ENCODE measurements at places on chromosomes 1 and 21.
A peak's percentile ranks its signal among the peaks of the same experiment; 100 is the strongest.

GRCh38 chr1:158471920-158472319 is at the start of gene OR10R2:
Gene OR10R2 (plus strand): TSS chr1:158472220. CDS start chr1:158472326, 106 bp downstream.
- no peak for DNase-seq

GRCh38 chr1:44605914-44606615 is 68.2 kb downstream of the TMEM53 start:
- DNase-seq: no peak

DNA sequence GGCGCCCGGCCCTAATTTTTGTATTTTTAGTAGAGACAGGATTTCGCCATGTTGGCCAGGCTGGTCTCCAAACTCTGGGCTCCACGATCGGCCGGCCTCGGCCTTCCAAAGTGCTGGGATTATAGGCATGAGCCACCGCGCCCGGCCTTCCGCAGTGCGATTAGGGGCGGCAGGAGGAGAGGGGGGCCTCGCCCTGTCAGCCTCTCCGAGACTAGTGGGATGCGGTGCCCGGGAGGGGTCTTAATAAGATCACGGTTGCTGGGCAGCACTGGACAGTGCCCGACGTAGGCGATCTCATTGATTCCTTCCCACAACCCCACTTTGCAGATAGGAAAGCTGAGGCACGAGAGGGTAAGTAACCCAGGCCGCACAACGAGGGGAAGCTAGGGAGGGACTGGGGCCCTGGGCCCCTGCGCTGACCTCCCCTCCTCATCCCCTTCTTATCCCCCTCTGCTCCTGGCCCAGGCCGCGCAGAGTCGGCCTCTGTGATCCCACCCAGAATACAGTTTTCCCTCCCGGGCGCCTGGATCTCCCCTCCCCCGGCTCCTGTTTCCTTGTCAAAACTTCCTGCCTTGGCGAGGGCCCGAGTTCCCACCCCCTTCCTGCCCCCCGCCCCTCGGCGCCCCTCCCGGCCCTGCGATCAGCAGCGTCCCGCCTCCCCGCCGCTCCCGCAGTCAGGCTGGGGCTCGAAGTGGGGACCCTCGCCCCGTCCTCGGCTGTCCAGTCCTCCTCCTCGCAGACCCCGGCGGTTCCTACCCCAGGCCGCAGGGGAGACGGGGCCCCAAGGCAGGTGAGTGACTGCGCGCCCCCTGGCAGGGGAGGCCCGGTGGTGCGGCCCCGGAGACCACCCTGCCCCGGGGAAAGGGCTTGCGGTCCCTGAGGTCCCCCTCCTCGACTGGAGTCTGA is at the start of gene PEAR1:
PEAR1 (plus strand) TSS at position 671 of the 906 bp plus-strand sequence. CDS start 10,209 bp downstream, outside the sequence.
- DNase-seq: no peak

DNA sequence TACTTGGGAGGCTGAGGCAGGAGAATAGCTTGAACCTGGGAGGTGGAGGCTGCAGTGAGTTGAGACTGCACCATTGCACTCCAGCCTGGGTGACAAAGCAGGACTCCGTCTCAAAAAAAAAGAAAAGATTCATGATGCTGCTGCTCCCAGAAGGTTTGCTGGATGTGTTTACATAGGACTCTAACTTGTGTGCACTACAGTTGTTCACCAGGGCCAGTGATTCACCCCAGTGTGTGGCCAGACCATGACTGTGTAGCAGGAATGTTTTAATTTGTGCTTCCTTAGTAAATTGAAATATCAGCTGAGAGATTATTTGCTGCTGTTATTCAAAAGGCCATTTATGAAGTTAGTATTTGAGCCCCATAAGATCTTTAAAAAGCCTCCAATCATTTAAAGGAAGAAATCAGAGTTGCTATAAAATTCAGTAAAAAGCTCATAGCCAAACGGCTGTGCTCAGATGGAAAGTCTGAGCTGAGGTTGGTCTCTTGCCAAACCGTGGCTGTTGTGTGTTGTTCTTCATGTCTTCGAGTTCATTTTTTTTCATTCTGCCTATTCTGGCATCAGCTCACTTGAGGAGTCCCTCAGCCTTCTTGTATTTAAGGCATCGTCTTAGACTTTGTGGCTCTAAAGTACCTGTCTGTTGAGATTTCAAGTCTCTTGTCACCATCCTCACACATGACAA is 18.1 kb upstream of the PGD start:
- peak; percentile 87 for DNase-seq

- no peak for DNase-seq
These were observed 30.0 kb downstream of the MIS18A start for GRCh38 chr21:32248571-32249461.

GRCh38 chr1:164759144-164759920 is 200.3 kb downstream of the PBX1 start:
- no peak for DNase-seq

DNA sequence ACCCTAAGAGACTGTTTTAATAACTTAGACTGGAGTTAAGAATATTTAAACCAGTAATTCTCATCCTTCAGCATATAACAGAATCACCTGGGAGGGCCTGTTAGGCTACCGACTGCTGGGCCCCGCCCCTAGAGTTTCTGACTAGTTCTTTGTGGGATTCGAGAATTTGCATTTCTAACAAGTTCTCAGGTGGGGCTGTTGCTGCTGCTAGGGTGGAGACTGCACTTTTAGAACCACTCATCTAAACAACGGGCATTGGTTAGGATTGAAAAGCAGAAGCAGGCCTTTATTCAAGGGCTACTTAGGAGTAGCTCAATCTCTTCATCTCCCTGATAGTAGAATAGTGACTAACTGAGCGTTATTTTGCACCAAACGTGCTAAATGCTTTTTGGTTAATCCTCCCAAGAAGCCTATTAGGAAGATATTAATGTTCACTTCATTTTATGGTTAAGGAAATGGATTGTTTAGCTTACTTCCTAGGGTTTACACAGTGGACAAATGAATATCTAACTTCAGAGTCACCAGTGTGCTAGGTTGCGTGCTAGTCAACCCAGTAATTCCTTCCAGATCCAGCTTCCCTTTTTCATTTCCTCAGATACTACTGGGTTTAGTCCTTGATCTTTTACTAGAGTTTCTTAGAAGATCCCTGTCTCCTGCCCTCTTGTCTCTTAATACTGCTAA is 31.1 kb upstream of the UAP1 start:
- no peak for DNase-seq

DNA sequence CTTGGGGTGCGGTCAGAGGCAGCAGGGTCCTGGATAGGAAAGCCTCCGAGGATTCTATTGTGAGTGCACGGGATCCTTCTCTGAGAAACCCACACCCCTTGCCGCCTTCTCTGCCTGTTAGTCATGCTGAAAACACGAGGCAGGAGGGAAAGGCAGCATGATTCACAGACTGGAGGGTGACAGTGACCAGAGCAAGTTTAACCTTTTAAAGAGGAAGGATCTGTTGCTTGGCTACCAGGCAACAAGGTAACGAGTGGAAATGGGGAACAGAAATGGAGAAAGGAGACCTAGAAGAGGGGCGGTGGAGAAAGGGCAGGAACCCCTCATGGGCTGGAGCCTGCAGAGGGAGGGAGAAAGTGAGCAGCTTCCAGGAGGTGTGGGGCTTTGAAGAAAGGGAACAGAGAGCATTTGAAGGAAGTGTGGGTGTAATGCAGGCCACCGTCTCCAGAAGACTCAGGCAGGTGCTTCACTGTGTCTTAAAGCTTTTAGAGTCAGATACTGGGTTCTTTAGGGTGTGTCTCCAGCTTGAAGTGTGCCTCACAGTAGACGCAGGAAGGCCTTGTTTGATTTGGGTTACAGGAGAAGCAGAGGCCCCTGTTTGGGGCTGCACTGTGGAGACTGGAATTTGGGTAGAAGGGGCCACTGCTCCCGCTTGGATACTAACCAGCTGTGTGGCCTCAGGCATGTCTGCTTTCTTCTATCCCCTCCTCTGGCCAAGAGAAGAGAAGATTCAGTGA is 19.1 kb downstream of the OPTC start:
- peak; percentile 90 for DNase-seq

DNA sequence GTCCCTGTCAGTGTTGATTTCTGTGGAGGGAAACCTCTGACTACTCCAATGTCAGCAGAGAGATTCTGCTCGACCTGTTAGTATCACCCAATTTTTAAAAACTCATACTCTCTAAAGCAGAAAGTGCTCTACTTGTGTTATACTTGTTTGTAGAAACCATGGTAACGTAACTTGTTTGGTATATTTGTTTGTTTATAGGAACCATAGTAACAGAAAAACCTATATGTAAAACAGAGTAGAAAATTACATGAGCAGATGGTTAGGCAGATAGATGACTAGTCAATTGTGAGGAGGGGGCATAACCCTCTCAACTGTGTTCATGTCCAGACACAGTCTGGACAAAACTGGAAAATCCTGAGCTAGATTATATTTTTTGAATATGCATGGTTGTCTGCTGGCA is 6.7 kb downstream of the TRIM45 start:
- no peak for DNase-seq

DNA sequence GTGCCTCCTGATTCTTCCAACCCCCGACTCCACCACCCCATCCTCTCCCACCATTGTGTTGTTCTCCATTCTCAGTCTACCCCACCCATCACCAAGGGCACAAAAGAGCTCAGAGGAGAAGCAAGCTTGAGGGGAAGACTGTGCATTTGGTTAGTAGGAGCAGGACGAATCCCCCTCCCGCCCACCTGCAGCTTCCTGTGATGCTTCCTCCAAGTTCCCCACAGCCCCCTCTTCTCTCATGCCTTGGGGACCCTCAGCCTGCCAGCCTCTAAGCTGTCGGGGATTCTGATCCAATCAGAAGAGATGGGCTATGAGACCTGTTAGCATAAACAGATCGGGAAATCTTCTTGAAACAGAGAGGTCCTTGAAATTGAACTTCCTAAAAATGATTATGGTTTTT is 22.2 kb upstream of the CAPZB start:
- DNase-seq: no peak

DNA sequence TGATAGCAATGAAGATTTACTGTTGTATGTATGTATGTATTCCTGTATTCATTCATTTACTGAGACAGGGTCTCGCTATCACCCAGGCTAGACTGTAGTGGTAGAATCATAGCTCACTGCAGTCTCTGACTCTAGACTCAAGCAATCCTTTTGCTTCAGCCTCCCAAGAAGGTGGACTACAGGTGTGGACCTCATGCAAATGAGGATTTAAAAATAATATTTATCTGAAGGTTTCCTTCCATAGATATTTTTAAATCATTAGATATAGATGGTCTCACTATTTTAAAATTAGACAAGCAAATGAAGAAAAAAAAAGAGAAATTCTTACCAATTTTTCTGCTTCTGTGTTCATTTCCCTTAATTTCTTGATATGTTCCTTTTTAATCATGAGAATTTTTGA is 27.0 kb downstream of the MIXL1 start:
- DNase-seq: no peak

DNA sequence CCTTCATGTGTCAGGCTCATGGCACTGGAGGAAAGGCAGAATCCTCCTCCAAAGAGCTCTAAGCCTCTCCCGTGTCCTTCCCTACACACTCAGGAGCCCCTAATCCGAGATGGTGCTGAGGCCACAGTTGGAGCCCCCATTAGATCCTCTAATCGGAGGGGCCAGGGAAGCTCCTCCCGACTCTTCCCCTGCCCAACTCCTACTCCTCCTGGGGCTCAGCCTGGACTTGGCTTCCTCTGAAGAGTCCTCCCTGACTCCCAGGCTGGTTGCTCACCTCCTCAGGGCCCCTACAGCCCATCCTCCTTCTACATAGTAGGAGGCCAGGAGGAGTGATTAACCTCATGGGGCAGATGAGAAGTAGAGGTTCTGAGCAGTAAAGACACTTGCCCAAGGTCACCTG is 21.3 kb upstream of the CDCP2 start:
- no peak for DNase-seq

- DNase-seq: no peak
These were observed 36.4 kb downstream of the DNM3 start for GRCh38 chr1:171877701-171878100.

GRCh38 chr1:226625832-226626576 is 77.4 kb downstream of the STUM start:
- DNase-seq: no peak

DNA sequence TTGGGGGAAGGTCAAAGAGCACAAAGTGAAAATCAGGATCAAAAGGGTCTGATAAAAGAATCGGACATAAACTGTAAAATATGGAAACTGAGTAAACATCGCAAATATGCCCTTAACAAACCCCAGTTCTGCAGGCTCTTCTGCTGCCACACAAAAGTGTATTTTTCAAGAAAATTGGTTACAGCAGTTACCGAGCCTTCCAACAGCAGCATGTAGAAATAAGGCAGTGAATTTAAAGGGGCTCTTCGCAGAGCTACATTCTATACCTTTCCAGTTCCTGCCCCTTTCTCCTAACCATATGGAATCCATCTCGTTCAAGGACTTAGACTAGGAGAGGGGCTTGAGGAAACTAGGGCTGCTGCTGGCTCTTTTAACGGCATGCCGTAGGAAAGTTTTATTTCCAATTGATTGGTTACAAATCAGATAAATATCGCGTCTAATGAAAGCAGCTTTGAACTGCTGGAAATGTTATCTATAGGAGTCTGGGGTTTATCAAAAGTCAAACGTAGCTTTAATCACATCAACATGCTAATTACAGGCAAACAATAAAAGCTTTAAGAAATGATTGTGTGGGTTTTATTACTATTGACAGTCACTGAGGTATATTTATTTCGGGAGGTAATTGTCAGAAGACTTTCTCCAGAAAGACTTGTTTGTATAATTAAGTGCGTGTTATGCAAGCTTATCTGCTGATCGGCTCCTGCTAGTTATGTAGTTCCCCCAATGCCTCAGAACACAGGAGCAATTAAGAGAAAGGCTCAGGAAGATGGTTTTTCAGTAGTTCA is 59.1 kb downstream of the GORAB start:
- DNase-seq: no peak

GRCh38 chr1:58755468-58755872 is 28.4 kb downstream of the JUN start:
- peak; percentile 100 for DNase-seq

GRCh38 chr1:61474269-61474817 is 250.6 kb downstream of the TM2D1 start:
- DNase-seq: no peak

DNA sequence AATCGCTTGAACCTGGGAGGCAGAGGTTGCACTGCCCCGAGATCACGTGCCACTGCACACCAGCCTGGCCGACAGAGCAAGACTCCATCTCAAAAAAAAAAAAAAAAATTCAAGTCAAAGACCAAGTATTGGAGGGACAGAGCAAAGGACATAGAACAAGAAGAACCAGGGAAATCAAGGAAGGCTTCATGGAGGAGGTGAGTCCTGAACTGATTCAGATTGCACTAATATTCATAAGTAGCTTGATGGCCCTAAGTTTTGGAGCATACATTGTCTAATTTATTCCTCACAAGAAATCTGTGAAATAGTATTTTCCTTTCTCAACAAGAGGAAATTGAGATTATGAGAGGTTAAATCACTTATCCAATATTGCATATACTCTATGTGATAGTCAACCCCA is 3.9 kb upstream of the PRR9 start:
- no peak for DNase-seq

All from HCEC 1CT (cell line).